SW 1271 (cell line): ENCODE measurements at places on chromosomes 7 and 10.

GRCh38 chr7:100407285-100408180, 21.0 kb downstream of the ZCWPW1 start:
- peak; percentile 8 for DNase-seq

GRCh38 chr7:94378356-94378755, 16.3 kb upstream of the COL1A2 start:
- DNase-seq = no peak

DNA sequence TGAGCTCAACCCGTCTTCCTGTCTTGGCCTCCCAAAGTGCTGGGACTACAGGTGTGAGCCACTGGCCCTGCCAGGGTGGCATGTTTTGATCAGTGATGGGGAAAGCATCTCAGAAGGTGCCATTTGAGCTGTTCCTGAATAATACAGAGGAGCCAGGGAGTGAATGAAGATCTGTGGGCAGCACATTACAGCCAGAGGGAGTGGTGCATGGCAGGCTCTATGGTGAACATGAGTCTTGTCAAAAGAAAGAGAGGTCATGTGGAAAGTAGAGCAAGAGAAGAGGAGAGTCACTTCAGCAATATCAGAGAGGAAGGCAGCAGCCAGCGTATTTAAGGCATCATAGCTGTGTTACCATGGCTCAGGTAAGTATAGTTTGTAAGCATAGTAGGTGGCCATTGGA, 275.7 kb upstream of the LRGUK start:
- DNase-seq = no peak

DNA sequence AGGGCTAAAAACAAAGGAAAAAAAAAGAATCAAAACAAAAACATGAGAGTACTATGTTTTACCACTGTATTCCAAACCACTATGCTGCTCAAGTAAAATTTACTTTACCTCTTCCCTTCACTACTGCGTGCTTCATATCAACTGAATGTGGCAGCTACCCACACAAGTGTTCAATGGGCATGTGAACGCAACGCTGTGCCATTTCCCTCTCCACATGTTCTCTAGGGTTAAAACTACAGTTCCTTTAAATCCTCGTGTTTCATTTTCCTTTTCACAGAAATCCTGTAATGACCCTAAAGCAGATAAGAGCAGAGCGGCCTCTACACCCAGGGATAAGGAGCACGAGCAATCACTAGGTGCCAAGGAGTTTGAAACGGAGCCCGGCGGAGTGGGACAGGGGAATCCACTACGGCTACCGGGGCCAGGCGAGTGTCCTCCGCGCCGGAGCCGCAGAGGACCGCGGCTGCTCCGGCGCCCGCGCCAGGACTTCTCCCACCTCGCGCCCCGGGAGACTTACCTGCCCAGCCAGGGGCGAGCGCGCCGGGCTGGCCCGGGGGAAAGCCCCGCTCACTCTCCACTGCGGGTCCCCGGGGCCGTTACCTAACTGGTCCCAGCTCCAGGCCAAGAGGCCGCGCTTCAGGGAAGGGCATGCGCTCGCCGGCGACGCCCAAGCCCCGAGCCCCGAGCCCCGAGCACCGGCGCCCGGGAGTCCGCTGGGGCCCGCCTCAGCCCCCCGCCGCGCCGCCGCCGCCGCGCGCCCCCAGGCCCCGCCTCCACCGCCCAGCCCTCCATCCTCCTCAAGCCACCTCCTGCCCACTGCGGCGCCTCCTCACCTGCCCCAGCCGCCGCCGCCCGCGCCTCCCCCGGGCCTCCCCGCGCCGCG, 711 bp downstream of the NAMPT start:
- DNase-seq = peak; percentile 54

- DNase-seq = no peak
These were observed 53.5 kb upstream of the SVIL start for GRCh38 chr10:29688230-29688661.

DNA sequence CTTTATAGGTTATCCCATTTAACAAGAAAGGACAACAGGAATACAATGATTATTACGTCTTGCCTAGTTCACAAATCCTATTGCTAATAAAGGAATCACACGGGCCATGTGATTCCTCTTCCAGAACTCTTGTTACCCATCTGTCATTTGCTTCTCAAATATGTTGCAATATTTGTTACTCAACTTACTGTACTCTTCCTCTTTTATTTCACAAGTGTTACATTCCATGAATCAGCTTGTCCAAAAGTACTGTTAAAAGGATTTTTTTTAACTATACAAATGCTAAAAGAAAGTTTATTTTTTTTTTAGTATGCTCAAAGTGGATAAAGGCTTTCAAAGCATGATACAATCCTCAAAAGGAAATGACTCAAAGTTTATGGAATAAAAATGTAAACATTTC, 3.9 kb upstream of the CD36 start:
- no peak for DNase-seq

- no peak for DNase-seq
These were observed 4.6 kb upstream of the NOBOX start for GRCh38 chr7:144408121-144408520.

DNA sequence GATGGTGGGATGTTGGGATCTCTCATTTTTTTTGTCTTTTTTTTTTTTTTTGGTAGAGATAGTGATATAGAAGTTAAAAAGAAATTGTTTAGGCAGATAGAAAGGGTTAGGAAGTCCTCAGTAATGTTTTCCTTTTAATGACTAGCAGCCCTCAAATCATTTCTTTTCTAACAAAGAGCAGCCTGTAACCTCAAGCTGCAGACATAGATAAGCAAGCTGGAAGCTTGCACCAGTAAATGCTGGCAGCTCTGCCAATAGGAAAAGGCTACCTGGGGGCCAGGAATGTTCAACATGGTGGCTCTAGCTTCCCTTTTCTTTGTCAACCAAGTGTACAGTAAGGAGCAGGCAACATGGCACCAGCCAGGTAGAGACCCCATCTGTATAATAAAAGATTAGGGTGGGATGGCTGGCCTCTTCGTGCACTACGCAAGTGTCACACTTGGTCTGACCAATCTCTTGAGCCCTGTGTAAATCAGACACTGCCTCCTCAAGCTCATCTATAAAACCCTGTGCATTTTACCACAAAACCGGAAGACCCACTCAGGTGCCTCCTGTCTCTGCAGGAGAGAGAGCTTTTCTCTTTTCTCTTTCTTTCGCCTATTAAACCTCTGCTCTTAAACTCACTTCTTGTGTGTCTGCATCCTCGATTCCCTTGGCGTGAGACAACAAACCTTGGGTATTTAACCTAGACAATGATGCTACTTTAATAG, 212.9 kb downstream of the SNX10 start:
- no peak for DNase-seq

- DNase-seq = no peak
These were observed 88.4 kb upstream of the EEPD1 start for GRCh38 chr7:36064676-36065075.

DNA sequence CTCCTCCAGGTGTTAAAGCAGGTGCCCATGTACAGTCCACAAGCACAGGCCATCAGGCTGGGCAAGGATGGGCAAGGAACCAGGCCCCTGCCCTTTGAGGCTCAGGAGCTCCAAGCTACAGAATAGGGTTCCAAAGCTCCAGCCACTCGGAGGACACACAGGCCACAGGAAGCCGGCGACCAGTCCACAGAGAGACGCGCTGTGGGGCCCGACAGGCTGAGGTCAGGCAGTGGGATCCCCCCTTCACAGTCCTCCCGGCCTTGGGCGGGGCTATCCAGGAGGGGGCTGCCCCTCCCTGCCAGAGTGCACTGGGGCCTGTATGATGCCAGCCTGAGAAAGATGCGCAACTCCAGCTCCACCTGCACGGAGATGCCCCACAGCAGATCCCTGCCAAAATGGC, 34.0 kb downstream of the MAD1L1 start:
- no peak for DNase-seq

- no peak for DNase-seq
These were observed 36.9 kb downstream of the NET1 start for GRCh38 chr10:5449227-5449626.

DNA sequence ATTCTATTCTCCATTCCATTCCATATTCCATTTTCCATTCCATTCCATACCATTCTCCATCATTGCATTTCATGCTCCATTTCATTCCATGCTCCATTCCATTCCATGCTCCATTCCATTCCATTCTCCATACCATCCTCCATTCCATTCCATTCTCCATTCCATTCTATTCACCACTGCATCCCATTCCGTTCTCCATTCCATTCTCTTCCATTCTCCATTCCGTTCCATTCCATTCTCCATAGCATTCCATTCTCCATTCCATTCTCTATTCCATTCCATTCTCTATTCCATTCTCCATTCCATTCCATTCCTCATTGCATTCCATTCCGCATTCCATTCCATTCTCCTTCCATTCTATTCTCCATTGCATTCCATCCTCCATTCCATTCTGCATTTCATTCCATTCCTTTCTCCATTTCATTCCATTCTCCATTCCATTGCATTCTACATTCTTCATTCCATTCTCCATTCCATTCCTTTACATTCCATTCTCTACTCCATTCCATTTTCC, 84.0 kb downstream of the NSUN6 start:
- no peak for DNase-seq

- no peak for DNase-seq
These were observed 3.2 kb downstream of the PSMG3 start for GRCh38 chr7:1566687-1567048.

- peak; percentile 31 for DNase-seq
These were observed 122.7 kb upstream of the TMEM229A start for GRCh38 chr7:124155432-124156022.

DNA sequence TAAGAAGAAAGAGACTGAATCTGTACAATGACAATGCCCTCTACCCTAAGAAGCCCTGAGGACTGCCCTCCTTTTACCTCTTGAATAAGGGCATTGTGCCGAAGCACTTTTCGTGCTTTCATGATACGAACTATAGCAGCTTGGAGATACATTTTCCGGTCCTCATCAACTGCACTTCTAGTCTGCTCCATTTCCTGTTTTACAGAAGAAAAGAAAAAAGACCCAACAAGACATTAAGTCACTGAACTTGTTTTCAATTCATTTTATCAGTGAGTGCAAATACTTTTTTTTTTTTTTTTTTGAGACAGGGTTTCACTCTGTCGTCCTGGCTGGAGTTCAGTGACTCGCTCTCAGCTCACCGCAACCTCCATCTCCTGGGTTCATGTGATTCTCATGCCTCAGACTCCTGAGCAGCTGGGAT, 78.4 kb downstream of the CUL2 start:
- DNase-seq = no peak

GRCh38 chr7:81641873-81642272, 128.0 kb downstream of the HGF start:
- DNase-seq = no peak

DNA sequence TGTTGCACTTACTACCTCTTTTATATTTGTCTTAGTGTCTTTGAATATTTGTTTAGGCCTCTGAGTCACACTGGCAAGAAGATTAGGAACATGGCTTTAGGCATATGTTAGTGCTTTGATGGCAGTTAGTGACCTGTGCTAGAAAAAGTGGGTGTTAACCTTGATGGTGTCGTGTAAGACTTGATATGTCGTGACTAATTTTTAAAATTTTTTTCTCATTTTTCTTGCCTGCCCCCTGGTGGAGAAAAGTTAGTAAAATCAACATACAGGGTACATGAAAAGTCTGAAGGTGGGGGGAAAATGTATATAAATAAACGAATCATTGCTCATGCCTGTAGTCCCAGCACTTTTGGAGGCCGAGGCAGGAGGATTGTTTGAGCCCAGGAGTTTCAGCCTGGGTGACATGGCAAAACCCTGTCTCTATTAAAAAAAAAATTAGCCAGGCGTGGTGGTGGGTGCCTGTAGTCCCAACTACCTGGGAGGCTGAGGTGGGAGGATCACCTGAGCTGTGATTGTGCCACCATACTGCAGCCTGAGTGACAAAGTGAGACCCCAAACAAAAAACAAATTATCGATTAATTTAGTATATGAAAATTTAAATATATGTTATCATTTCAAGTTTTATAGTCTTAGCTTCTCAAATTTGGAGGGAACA, 44.6 kb downstream of the TAX1BP1 start:
- peak; percentile 53 for DNase-seq

DNA sequence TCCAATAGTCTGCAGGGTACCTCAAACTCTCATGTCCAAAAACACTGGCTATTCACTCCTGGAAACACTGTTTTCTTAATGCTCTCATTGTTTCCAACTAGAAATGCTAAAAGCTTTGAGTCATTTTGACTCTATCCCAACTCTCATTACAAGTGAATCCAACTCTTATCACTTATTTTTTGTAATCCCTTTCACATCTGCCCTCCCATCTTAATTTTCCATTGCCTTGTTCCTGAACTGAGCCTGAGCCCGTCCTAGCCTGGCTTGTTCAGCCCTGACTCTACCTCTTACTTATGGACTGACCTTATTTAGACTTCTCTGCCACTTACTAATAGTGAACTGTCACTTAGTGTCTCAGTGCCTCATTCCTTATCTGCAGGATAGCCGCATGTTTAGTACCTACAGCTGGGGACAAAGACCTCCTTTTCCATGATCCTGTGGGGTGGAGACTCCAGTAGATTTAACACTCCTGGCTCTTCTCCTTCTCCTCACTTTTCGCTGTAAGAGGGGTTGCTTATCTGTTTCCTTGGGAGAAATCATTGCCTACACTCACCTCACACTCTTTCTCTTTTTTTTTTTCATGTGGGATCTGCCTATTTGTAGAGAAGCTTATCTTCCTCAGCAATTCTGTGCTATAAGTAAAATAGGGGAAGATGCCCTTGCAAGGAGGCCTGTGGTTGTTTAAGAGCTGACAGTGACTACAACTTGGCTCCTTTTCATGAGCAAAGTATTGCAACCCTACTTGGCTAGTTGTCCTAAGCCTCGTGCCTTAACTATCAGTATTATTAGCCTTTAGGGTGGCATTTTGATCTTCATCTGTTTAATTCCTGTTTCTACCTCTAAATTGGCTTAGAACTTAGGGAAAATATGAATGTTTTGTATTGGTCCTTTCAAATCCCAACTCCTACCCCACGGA, 56.4 kb downstream of the SLC16A12 start:
- DNase-seq = no peak

DNA sequence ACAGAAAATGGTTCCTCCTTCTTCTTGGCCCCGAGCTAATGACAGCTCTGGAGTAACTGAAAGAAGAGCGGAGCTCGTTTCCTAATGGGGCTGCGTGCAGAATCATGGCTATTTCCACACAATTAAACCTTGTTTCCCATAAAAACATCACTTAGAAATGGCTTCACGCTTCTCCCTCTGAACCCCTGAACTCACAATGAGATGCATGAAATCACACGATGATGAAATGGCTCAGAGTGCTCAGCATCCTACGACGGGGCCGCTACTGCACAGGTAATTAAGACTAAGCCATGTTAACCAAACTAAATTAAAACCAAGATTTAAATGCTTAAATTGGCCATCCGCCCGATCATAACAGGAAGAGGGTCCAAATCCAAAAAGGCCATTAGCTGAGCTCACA, 80.0 kb upstream of the DNAAF5 start:
- DNase-seq = no peak

GRCh38 chr7:105810556-105810955, 65.8 kb downstream of the ATXN7L1 start:
- no peak for DNase-seq
